ENCODE measurements at places on chromosomes 5 and 9.

DNA sequence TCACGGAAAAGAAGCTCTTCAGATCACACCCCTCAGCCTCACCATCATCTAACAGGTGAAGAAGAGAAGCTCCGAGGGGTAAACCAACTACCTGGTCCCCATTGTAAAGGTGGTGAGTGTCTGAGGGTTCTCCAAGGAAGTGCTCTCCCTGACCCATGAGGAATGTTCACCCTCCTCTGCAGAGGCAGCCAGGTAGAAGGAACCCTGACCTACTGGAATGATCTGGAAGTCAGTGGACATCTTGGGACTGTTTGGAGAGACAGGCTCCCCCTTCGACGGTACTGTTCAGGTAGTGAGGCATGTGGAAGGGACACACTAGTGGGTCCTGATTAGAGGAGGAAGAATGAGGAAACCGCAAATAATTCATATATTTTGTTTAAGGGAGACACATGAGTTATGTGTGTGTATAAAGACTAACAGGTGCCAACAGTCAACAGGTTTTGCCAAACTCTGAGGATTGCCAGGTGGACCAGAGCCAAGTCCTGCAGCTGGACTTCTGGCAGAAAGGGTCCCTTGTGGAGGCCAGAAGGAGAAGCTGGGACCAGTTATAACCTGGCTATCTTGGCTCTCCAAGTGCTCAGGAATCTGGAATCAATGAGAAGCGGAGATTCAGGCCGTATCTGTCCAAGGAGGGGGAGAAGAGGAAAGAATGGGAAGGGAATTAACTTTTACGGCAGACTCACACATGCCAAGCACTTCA is 3.0 kb upstream of the ZBTB34 start:
- no peak for DNase-seq

DNA sequence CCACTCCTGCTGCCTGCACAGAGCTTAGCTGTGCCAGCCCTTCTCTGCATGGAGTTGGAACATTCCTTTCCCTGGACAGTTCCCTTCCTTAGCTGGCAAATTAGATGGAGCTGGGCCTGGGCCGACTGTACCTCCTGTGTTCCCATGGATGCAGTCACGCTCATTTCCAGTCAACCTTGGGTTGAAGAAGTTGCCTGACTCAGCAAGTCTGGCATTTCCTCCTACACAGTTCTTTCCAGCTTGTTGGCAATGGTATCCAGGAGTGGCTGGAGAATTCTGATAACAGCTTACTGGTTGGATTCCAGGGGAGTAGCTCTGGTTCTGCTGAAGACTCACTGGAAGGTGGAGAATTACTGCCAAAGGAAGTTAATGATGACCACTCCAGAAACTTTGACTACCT is 9.2 kb upstream of the TAF1L start:
- DNase-seq = no peak

- DNase-seq = no peak
Observed at GRCh38 chr5:127536687-127537086, 19.2 kb downstream of the PRRC1 start.

DNA sequence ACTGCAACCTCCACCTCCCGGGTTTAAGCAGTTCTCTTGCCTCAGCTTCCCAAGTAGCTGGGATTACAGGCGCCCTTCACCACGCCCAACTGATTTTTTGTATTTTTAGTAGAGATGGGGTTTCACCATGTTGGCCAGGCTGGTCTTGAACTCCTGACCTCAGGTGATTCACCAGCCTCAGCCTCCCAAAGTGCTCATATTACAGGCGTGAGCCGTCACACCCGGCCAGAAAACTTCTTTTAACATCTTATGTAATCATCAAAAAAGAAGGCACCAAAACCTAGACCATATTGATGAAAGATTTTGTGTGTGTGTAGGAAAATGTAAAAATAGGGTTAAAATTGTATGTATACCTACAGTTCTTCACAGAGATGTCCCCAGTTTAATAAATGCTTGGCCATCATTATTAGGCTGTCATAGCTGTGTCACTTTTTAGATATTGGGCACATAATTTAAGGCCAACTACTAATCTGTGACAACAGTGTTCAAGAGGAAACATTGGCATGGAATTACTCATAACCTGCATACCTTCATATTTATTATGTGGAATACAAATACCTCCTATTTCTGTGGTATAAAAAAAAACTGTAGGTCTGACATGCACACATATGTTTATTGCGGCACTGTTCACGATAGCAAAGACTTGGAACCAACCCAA is 44.4 kb downstream of the RAD50 start:
- no peak for DNase-seq

DNA sequence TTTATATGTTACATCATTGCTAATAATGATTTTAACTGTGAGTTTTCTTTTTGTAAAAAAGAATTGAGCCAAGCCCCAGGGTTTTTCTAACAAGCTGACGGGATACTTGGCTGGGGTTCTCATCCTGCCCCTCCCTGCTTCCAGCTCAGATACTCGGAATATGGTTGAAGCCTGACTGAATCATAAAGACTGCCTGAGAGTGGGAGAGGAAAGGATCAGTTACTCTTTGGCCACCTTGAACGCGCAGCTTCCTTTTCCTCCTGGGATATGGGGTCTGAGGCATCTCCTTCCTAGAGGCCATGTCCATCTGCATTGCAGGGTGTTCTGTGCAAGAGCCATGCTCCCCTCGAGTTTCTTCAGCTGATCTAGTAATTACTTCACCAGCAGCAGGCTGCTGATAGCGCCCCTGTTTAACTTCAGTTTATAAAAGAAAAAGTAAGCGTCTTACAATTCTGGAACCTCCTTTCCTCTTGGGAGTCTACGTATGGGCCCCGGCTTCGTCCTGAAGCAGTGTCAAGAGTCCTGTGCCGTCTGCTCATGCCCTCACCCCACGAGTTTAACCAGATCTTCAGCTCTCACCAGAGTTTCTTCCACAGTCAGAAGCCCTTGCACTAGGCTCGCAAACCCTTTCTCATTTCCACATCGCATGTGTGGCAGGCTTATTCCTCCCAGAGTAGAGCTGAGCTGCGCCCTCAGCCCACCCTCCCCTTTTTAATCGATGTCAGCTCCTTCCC is 130.0 kb downstream of the MVB12B start:
- DNase-seq = no peak

DNA sequence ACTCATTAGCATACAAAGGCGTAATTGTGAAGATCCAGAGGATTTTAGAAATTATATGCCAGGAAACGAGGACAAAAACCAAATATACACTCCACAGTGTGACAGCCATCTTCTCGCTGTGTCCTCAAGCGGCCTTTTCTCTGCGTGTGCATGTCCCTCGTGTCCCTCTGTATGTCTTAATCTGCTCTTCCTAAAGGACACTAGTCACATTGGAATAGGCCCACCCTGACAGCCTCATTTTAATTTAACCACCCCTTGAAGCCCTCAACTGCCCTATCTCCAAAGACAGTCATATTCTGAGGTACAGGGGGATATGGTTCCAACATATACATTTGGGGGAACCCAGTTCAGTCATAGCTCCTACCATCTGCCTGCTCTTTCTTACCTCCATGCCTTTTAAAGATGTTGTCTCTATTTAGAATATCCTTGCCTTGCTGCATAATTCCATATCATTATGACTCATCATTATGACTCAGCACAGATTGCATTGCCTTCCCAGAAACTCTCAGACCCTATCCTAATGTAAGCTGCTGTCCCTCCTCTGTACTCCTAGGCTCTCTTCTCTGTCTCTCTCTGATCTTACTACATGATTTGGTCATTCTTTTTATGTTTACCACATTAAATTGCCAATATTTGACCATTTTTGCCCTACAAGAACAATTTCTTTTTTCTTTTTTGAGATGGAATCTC is 210.9 kb downstream of the AOPEP start:
- no peak for DNase-seq

DNA sequence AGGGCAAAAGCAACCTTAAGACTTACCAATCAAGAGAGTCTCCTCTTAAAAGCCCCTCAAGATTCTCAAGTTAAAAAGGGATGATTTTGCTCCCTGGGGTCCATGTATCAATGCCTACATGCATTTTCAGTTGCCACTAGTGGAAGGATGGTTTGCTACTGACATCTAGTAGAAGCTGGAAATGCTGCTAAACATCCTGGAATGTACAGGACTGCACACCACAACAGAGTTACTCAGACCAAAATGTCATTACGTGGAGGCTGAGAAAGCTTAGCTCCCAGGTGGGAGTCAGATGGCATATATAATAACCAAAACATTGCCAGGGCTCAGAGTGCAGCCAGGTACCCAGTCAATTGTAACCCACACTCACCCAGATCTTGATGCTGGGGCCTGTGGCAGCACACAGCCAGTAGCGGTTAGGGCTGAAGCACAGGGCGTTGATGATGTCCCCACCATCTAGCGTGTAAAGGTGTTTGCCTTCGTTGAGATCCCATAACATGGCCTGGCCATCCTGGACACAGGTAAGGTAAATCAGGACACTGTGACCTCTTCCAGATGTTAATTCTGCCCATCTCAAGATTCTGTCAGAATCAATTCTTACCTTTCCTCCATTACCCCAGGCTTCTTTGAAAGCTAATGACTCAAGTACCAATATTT is 5.8 kb downstream of the RACK1 start:
- DNase-seq = no peak

DNA sequence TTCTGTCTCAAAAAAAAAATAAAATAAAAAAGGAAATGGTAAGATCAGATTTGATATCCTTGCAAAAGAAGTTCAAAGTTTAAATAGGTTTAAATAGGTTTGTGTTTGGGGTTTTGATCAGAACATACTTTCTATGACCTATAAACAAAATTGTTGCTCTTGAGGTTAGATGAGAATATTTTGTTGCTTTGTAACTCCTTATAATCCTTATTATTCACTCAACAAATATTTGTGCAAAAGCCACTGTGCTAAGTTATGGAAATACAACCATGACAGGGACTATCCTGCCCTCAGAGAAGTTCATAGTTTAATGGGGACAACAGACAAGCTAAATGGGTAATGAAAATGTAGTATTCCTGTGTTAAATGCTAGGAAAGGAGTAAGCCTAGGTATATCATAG is 71.5 kb downstream of the INVS start:
- DNase-seq = no peak

DNA sequence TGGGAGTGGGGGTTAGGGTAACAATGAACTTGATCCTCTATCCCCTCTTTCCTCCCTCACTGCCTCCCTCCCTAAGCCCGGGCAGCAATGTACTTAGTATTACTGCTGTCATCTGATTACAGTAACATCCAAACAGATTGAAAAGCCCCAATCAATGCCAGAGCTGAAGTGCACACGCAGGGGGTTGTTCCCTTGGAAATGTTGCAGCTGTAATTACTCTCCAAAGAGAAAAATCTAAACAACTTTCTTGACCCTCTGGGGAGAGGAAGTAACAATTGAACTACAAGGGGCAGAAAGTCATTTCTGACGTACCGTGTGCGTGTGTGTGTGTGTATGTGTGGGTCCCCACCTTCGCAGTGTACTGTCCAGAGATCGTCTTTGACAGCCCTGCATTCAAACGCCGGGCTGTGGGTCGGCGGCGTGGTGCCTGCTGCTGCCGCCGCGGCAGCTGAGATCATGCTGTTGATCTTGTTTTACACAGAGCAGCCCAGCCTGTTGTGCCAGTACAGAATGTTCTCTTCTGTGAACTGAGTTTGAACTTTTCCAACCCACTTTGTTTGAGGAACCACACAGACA is 66.0 kb upstream of the KLF9 start:
- no peak for DNase-seq

DNA sequence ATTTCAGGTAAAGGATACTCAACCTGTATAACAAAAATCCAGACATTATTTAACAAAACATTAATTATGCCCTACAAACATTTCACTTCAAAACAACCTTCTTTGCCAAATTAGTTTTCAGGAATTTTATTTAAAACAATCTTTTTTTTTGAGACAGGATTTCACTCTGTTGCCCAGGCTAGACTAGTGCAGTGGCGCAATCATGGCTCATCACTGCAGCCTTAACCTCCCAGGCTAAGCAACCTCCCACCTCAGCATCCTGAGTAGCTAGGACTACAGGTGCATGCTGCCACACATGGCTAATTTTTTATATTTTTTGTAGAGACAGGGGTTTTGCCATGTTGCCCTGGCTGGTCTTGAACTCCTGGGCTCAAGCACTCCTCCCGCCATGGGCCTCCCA is 3.9 kb downstream of the FNIP1 start:
- no peak for DNase-seq

DNA sequence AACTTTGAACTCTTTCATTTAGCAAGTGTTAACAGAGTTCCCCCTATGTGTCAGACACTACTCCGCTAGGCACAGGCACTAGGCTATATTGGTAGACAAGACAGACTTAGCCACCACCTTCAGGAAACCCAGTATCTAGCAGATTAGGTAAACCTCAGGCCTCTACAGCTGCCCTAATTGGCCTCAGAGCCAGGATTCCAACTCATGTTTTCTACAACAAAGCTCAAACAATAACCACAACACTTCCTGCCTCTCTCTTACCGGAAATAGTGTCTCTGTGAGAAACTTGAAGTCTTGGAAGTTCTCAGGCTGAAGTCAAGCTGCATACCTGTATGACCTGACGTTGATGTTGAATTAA is 116.6 kb upstream of the SLC44A1 start:
- DNase-seq = no peak

GRCh38 chr9:130665029-130665430 is 636 bp downstream of the PRDM12 start:
- no peak for DNase-seq

DNA sequence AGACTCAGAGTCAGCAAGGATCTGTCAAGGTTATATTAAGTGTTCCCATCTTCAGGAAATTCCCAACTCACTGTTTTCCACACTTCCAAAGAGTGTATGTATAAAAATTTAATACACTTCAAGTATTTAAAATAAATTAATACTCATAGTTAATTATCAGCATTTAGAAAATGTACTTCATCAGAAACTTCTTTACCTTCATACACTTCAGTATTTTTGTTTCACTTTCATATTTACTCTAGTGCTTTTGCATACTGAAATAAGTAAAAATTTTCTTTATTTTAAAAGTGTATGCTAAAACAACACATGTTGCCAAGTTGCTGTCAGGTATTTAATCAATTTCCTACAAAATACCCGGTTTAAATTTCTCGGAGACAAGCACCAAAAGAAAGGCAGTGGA is 16.5 kb downstream of the RICTOR start:
- DNase-seq = no peak

DNA sequence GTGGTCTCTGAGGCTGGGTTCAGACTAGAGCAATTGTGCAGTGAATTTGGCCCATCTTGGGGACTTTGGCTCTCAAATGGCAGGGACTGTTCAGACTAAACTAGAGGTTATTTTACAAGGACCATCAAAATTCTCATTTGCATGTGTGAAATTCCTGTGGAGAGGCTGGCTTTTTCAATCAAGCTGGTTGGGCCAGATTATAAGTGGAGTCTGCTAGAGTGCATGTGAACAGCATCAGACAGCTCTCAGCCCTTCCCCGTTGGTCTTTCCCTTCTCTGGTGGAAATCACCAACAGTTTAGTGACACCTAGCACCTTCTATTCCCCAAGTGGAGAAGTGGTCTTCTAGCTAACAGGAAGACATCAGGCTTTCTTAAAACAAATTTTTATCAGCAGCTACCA is 301.3 kb downstream of the CWC27 start:
- DNase-seq = no peak

DNA sequence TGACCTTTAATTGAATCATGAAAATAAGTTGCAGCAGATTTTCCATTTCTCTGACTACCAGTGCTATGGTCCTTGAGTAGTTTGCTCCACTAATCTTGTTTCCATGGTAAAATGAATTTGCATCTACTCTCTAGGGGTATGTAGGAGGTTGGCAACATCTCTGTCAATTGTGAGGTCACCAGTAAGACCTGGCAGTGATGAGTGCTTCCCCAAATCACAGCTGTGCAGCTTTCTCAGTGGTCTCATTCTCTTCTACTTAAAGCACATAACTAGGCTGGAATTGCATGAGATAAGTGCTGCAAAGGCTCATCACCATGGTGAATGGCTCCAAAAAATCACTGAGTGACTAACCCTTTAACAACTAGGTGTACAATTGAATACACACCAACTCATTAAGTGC is 36.3 kb downstream of the ADAMTS19 start:
- no peak for DNase-seq

- no peak for DNase-seq
Observed at GRCh38 chr9:124306098-124306735, 48.5 kb downstream of the NEK6 start.

All from stimulated activated CD4-positive, alpha-beta T cell treated with anti-CD3 and anti-CD28 coated beads, TNF-alpha, amount 100 ng/mL, for 24 hours (primary cell).